Sigmoid colon (tissue), 7 donors: ENCODE measurements at places on chromosomes 16 and 17. TPM values are rescaled to one million over a fixed set of nuclear protein-coding genes. Genes with fewer than 3 reads are reported as not detected.

GRCh38 chr17:38970128-38970527 is 2.9 kb upstream of the FBXO47 start:
- DNase-seq, result no peak

GRCh38 chr17:72699545-72699944 is 392.9 kb downstream of the SLC39A11 start:
- DNase-seq, result no peak

DNA sequence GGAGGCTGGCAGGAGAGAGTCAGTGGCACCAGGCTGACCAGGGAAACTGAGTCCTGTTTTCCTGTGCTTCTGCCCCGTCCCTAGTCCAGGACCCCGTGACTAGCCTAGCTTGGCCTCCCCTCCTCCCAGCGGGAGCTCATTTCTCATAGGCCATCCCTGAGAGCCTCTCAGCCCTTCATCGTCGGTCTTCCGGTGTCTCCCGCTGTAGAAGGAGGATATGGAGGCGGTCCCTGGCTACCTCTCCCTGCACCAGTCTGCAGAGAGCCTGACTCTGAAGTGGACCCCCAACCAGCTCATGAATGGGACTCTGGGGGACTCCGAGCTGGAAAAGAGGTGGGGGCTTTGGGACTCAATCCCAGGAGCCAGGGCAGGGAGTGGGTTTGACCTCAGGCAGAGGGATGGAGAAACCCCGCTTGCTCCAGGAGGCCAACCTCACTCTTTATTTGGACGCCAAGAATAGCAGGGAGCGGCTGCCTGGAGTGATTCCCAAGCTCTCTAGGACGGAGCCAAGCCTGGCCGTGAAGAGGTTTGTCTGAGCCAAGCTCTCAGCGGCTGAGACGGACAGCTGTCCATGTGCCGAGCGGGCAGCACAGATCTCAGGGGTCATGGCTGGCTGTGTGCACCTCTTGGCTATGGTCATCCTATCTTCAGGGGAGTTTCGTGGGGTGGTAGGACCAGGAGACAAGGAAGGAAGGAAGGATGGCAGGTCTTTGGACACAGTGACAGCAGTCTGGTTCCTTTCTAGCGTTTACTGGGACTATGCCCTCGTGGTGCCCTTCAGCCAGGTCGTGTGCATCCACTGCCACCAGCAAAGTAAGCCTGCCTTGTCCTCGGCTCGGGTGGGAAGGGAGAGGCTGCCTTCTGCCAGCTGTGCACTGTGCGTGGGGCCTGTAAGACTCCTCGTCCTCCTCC is 26.8 kb downstream of the SGSM2 start:
- peak; percentile 70 for DNase-seq

GRCh38 chr16:8572063-8572918 is 18.0 kb downstream of the TMEM114 start:
- DNase-seq, result no peak

- no peak for DNase-seq
Measured at GRCh38 chr17:57404073-57404472, 147.8 kb downstream of the MSI2 start.

- peak; percentile 76 for DNase-seq
Measured at GRCh38 chr17:63699638-63700527, at the start of gene LIMD2. Gene LIMD2, minus strand, starts transcription at chr17:63700125. Its CDS starts 827 bp downstream, at chr17:63699298.

DNA sequence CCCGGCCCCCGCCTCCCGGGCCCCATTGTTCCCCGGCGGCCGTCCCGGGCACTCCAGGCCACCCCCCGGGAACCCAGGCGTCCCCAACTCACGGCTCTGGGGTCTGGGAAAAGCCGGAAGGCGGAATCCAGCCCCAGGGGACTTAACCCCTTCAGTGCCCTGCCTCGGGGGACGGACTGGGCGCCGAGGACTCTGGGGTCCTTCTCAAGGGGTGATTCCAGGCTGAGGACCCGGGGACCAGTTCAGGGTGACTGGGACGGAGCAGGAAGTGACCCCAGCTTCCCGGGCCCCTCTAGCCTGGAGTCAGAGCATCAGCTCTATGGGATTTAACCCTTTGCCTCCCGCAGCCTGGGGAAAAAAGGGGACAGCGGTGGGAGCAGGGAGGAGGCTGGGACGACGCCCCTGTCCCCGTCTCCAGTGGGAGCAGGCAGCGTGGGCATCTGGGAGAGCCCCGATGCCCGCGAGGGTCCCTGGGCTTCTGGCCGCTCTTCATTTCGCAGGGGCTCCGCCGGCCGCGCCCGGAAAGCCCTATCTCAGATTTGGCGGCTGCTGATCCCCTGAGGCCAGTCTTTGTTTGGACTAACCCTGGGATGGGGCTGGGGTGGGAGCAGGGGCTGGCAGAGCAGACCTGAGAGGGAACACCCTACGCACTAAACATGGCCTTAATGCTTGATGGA is at the start of gene ZNF629:
Gene ZNF629 (minus strand): TSS at position 270 of the 677 bp plus-strand sequence. CDS start 2,723 bp downstream, outside the sequence.
- DNase-seq, result peak; percentile 89

DNA sequence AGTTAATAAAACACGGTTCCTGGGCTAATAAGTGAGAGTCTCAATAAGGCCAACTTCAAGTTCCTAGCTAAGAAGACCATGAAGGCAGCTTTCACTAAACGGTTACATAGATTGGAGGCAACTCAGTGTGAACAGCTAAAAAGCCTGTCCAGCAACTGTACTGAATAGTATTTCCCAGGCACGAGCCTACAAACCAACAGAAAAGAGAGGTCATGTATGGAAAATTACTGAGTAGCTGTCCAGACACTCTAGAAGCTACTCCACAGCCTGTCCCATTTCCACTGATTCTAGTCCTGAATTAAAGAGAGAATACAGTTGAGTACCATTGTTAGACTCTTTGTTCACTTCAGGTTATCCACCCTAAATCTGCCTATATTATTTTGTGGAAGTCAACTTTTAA is 36.5 kb upstream of the C17orf78 start:
- no peak for DNase-seq

DNA sequence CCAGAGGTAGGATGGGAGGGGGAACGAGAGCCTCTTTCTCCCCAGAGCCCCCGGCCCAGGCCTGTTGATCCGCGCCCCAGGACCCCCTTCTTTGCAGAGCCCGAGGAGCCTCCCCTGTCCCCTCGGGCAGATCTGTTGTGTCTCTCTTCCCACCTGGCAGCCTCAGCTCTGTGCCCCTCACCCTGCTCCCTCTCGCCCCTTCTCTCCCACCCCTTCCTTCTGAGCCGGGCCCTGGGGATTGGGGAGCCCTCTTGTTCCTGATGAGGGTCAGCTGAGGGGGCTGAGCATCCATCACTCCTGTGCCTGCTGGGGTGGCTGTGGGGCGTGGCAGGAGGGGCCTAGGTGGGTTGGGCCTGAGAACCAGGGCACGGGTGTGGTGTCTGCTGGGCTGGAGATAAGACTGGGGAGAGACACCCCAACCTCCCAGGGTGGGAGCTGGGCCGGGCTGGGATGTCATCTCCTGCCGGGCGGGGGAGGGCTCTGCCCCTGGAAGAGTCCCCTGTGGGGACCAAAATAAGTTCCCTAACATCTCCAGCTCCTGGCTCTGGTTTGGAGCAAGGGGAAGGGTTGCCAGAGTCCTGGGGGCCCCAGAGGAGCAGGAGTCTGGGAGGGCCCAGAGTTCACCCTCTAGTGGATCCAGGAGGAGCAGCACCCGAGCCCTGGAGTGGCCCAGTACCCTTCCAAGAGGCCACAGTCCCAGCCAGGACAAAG is 65.4 kb downstream of the MRC2 start:
- DNase-seq, result no peak

- DNase-seq, result no peak
Measured at GRCh38 chr16:49641250-49641649, 214.7 kb downstream of the ZNF423 start.

GRCh38 chr17:65515959-65516948 is 45.2 kb downstream of the AXIN2 start:
- peak; percentile 43 for DNase-seq

DNA sequence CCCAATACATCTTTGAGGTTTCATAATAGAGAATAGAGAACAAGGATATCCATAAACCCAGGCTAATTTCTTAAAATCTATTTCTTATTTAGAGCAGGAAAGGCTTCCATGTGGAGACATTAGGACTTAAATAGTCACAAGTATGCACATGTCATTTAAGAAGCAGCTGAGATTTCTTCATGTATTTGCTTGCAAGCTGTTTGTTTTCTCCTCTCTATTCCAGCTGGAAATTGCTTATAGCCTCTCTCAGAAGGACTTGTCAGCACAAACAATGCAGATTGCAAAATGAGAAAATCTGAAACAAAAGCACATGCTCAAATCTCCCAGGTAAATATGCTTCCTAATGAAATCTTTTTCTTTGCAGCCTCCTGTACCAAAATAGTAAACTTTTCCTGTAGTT is 1473.1 kb downstream of the CDH8 start:
- DNase-seq, result no peak

DNA sequence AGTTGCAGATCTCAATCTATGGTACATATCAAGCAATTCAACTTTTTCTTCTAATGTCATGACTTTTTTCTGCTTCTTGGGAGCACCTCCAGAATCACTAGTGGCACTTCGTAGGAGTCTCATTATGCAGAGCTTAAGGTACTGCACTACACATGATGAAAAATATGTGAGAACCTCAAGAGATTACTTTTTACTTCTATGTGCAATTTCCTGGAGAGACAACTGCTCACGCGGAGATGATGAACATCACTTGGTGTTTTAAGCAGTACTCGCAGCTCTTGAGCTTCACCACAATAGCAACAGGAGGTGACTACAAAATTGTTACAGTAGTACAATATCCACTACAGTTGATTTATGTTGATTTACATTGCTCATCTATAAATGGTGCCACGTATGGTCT is 79.7 kb downstream of the MRTFB start:
- no peak for DNase-seq

DNA sequence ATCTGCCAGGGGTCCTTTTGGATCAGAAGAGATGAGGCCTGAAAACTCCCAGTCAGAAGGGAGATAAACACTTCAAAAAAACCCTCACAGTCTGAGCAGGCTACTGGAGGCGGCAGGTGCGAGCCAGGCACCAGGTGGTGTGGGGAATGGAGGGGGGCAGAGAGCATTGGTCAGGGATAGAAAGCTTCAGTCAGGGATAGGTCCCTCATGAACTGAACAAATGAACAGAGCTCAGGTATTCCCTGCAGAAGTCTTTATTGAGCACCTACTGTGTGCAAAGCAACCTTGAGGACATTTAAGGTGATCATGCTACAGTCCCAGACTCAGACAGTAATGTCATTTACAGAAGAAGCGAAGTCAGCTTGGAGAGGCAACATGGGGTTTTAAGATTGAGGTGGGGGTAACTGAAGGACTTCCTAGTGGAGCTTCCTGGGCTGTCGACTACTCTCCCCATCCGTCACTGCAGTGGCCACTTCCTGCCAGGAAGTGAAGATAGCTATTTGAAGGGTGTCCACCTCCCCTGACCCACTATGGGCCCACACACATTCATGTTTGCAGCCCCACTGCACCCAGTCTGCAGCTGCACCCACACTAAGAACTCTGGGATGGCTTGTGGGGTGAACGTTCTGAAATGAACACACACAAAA is 3.2 kb downstream of the KIFC3 start:
- no peak for DNase-seq

GRCh38 chr16:70421014-70421413 is 17.9 kb downstream of the ST3GAL2 start:
- DNase-seq, result no peak

Gene NLGN2
- total RNA-seq, result 13.3 TPM

DNA sequence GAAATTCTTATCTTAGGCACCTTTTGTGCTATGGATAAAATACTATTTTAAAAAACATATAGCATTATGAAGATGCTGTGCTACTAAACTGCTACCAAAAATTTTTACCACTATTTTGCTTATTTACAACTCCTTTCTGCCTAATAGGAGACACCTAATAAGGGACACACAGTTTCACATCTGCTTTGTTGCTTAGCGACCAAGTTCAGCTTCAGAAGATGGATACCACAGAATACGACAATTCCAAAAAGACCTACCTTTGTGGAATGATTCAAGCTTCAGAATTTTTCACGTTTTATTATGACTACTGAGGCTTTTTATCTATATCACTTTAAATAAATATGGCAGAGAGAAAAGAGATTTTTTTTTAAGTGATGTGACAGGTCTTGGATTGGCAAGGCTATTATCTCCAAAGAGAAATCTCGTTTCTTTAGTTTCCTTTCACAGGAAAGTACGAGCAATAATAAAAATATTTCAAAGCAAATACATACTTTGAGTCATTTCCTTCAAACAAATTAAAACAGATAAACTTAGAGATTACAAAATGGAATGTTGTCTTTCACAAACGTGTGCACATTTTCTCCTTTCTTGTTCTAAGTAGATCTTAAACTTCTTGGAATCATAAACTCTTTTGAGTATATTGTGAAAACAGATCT is 35.4 kb downstream of the SPAG9 start:
- DNase-seq, result no peak

Gene RAB40C
- 16.8 TPM for total RNA-seq

- no peak for DNase-seq
Measured at GRCh38 chr16:87707097-87707496, 58.7 kb downstream of the KLHDC4 start.

DNA sequence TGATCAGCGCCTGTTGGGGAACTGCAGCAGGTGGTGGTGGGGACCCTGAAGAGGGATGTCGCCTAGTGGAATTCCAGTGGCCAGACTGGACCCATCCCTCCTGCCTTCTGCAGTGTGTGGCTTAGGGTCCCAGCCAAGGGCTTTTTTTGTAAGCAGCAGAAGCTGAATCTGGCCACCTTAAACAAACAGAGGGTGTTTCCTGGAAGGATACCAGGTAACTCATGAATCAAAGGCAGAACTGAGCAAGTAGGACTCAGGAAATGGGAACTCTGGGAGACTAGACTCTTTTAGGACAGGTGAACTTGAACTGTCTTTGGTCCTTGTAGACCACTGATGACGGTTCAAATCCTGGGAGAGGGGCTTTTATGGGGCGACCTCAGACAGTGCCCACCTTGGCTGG is 124.0 kb downstream of the ABCC6 start:
- DNase-seq, result no peak

DNA sequence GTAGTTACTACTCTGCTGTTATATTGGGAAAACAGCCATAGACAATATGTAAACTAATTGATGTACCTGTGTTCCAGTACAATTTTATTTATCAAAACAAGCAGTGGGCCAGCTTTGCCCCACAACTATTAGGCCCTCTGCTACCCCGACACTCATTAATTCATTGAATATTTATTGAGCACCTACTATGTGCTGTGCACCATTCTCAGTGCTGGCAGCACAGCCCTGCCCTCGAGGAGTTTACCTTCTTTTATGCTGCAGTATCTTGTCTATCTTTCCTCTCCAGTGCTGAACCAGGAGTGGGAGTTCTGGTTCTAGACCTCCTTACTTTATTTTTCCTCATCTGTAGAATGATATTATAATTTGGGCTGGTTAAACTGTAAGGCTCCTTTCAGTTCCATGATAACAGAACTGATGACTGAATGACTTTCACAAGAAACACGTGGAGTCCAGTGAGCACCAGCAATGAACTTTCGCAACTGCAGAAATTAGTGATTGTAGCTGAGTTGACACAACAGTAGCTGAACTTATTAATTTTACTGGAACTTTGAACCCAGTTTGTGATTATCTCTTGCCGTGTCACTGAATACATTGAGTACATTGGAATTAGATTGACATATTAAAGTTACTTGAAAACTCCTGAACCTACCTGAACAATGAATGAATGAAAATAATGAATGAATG is 2.4 kb downstream of the GOSR2 start:
- DNase-seq, result no peak

Gene TNFRSF12A
- 15.0 TPM for total RNA-seq

DNA sequence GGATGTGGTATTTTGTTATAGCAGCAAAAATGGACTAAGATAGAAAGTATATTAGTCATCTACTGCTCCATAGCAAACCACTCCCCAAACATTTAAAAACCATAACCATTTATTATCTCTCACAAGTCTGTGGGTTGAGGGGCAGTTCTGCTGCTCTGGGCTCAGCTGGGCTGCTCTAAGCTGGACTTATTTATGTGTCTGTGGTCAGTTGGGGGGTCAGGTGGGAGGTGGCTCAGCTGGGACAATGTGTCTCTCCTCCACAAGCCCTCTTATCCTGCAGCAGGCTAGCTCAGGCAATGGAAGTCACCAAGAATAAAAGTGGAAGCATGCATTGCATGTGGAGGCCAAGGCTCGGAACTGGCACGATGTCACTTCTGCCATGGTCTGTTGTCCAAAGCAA is 226.1 kb upstream of the N4BP1 start:
- no peak for DNase-seq
